ENCODE measurements at places on chromosomes 16 and 17. TPM values are rescaled to one million over a fixed set of nuclear protein-coding genes. Genes with fewer than 3 reads are reported as not detected.

The SOST gene
- not detected for total RNA-seq

The KIF2B gene
- total RNA-seq = not detected

The CDH5 gene
- total RNA-seq = 79.3 TPM

GRCh38 chr17:17696085-17696484, 14.8 kb downstream of the RAI1 start:
- H3K27ac ChIP-seq = peak overlapping the region; percentile 95
- no peak overlapping the region for H3K4me3 ChIP-seq
- no peak for DNase-seq
- no peaks in the 10 kb centered on the region for H3K4me1 ChIP-seq
- H3K36me3 ChIP-seq = no peaks in the 10 kb centered on the region
- no peaks in the 10 kb centered on the region for H3K27me3 ChIP-seq

GRCh38 chr16:56311208-56312027, 113.9 kb downstream of the AMFR start:
- H3K36me3 ChIP-seq = no peaks in the 10 kb centered on the region
- no peaks in the 10 kb centered on the region for H3K27me3 ChIP-seq
- no peak overlapping the region for H3K4me3 ChIP-seq
- DNase-seq = no peak
- no peak overlapping the region for H3K27ac ChIP-seq

DNA sequence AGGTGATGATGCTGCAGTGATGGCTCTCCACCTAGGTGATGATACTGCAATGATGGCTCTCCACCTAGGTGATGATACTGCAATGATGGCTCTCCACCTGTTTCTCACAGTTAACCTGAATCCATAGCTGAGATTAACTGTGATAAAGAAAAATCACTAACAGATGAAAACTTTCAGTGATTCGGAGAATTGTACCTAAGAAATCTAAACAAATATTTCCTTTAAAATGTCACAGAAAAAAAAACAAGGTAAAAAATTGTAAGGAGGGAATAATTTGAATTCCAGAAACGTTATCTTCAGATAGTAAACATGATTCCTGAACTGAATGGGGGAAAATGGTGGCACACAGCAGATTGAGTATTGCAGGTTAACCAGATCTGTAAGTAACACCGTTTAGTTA, 113.4 kb downstream of the MAP2K4 start:
- no peak for DNase-seq
- H3K4me3 ChIP-seq = no peak overlapping the region
- no peak overlapping the region for H3K27ac ChIP-seq
- H3K36me3 ChIP-seq = no peaks in the 10 kb centered on the region
- no peaks in the 10 kb centered on the region for H3K27me3 ChIP-seq

DNA sequence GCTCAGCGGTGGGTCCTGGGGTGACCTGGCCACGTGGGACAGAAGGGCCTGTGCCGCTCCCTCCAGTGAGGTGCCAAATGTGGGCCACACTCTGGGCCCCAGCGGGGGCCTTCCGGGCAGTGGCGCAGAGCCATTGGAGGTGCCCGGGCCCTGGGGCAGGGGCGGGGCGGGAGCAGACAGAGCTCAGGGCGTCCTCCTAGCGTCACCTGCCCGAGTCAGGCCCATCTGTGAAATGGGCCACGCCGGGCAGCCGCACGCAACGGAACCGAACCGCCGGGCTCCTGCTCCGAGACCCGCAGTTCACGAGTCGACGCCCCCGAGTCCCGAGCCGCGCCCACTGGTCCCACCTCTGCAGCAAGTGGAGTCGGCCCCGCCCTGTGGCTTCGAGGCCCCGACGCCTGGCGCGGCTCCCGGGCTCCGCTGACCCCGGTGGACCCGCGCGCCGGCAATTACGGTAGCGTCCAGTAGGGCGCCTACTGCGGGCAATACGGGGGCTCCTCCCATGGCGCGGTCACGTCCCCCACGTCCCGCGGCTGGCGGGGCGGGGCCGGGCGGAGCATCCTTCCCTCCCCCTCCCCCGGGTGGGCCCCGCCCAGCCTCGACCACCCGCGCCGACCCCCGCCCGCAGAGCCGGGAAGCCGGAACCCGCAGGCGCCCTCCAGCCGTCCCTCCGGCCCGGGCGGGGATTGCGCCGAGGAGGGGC, 1.9 kb downstream of the SLC16A3 start:
- peak; percentile 71 for DNase-seq
- peak overlapping the region; percentile 72 for H3K4me3 ChIP-seq
- peaks cover 14% of the 10 kb centered on the region for H3K27me3 ChIP-seq
- H3K27ac ChIP-seq = peak overlapping the region; percentile 87
- H3K36me3 ChIP-seq = no peaks in the 10 kb centered on the region

DNA sequence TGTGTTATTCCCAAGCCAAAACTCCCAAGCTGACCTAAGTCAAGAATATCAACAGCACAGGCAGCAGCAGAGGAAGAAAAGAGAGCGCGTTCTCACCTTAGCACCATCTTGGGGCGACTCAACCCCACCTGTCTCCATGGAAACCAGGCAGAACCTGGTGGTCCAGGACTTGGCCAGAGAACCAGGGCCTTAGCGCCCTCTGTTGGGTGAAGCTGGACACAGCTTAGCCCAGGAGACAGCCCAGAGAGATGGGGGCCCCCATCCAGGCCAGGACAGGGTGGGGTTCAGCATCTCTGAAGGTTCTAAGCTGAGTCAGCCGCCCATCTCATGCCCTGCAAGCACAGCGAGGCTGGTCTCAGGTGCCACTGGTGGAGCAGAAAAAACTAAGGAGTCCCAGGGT, 60.1 kb upstream of the TMEM132E start:
- no peak for DNase-seq
- H3K4me3 ChIP-seq = no peak overlapping the region
- H3K4me1 ChIP-seq = no peaks in the 10 kb centered on the region
- no peak overlapping the region for H3K27ac ChIP-seq
- peaks cover 10% of the 10 kb centered on the region for H3K27me3 ChIP-seq

- no peak for DNase-seq
- H3K36me3 ChIP-seq = no peaks in the 10 kb centered on the region
- no peak overlapping the region for H3K4me3 ChIP-seq
- H3K27ac ChIP-seq = no peak overlapping the region
- H3K27me3 ChIP-seq = no peaks in the 10 kb centered on the region
These were observed 104.4 kb upstream of the CLEC3A start for GRCh38 chr16:77917971-77918370.

DNA sequence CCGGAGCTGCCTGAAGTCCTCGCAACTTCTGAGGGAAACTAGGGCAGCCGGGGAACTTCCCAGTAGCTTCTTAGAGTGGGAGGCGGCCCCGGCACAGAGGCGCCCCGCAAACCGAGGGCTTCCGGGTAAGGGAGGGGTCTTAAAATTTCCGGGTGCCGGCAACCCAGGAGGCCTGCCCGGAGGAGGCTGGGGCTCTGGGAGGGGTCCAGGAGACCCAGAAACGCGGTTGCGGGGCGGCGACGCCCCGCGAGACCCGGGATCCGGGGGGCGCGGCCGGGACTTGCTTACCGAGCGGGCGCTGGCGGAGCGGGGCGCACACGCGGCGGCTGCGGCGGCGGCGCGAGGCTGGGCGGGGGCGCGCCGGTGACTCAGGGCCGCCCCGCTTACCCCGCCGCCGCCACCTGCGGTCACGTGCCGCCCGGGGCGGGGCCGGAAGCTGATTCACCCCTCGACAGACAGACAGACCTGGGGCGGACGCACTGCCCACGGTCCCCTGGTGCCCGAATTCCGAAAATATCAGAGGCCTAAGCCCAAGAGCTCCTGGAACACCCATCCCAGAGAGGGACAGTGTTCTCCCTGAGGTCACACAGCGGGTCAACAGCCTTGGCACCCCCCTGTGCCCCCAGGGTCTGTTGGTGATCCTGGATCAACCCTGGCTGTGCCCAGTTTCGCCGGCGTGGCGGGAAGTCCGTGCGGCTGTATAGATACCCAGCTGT, at the start of gene FAM83G:
Gene FAM83G, minus strand, starts transcription at position 344 of the 716 bp plus-strand sequence. CDS start 723 bp downstream, outside the sequence.
- H3K27ac ChIP-seq = no peak within 1 kb of the TSS
- no peaks in the 10 kb centered on the region for H3K27me3 ChIP-seq
- H3K36me3 ChIP-seq = no peaks in the 10 kb centered on the region
- peak; percentile 46 for DNase-seq

- H3K27me3 ChIP-seq = no peaks in the 10 kb centered on the region
- no peaks in the 10 kb centered on the region for H3K4me1 ChIP-seq
- H3K27ac ChIP-seq = no peak overlapping the region
- DNase-seq = no peak
- no peaks in the 10 kb centered on the region for H3K36me3 ChIP-seq
- no peak overlapping the region for H3K4me3 ChIP-seq
These were observed 56.3 kb upstream of the DHX40 start for GRCh38 chr17:59508999-59509625.

GRCh38 chr17:27296428-27296979, 2.6 kb downstream of the WSB1 start:
- peaks cover 62% of the 10 kb centered on the region for H3K4me1 ChIP-seq
- no peak for DNase-seq
- no peaks in the 10 kb centered on the region for H3K27me3 ChIP-seq
- H3K27ac ChIP-seq = peak overlapping the region; percentile 100
- no peaks in the 10 kb centered on the region for H3K36me3 ChIP-seq

DNA sequence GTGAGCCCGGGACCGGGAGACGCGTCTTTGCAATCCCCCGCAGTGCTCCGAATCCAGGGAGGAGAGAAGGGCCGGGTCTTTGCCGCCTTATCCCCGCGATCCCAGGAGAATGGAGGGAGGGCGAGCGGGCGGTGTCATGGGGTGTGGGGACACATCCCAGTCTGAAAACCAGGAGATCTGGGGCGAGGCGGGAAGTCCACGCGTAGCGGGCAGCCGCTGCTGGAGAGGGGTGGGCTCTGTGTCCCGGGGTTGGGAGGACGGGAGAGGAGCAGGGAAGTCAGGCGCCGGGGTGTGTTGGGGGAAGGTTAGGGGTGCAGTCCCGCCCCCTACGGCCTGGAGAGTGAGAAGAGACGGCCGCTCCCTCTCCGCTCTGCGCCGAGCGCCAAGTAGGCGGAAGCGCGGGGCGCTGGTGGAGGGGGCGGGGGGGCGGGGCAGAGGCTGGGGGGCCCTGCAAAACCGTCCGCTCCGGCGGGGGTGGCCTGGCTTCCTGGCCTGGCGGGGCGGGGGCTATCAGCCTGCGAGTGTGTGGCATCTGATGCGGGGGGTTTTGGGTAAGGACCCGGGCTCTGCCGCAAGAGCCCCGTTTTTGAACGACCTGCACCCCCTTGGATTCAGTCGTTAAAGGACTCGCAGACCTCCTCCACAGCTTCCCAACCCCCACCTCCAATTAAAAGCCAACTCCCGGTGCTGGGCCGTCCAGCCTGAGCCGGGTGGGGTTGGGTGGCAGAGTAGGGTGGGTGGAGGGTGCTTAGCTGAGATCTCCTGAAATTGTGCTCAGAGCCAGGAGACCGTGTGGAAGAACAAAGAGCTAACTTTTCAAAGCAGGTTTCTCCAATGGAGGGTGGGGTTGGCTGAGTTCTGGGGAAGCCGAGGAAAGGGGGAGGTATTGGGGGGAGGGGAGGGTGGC, 654 bp downstream of the LASP1 start:
- H3K27ac ChIP-seq = peak overlapping the region; percentile 90
- peaks cover 62% of the 10 kb centered on the region for H3K4me1 ChIP-seq
- DNase-seq = peak; percentile 75
- H3K36me3 ChIP-seq = no peaks in the 10 kb centered on the region
- peak overlapping the region; percentile 68 for H3K4me3 ChIP-seq

DNA sequence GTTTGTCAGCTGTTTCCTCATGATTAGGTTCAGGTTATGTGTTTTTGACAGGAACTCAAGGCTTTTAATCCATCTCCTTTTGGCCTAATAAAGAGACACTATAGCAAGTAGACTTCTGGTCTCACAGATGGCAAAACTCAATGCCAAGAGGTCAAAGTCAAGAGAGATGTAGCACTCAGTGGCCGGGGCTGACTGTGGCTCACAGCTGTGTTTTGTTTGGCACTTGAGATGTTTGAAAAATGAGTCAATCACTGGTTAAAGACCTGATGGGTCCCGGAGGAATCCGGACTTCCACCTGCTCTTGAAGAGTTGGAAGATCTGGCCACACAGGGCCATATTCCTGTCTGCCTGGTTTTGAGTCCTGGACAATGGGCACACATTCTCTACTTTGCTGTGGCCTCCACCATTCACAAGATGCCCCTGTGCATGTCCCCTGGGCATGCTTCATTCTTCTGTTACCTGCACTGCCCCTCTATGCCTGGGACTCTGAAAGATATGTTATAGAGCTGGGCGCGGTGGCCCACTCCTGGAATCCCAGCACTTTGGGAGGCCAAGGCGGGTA, 210.3 kb downstream of the SNX29 start:
- H3K27ac ChIP-seq = no peak overlapping the region
- H3K4me3 ChIP-seq = no peak overlapping the region
- H3K27me3 ChIP-seq = no peaks in the 10 kb centered on the region
- H3K4me1 ChIP-seq = no peaks in the 10 kb centered on the region
- no peak for DNase-seq

DNA sequence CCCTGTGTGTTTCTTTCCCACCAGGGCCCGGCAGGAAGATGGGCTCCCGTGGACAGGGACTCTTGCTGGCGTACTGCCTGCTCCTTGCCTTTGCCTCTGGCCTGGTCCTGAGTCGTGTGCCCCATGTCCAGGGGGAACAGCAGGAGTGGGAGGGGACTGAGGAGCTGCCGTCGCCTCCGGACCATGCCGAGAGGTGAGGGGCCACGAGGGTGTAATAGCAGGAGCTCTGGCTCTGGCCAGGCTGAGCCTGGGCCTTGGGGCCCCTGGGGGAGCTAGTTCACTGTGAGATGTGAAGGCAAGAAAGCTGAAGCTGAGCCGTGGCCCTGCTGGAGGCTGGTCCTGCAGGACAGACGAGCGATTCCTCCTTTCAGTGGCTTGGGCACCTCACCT, 20.0 kb downstream of the C1QTNF1 start:
- no peaks in the 10 kb centered on the region for H3K27me3 ChIP-seq
- H3K4me1 ChIP-seq = no peaks in the 10 kb centered on the region
- no peaks in the 10 kb centered on the region for H3K36me3 ChIP-seq
- DNase-seq = no peak

DNA sequence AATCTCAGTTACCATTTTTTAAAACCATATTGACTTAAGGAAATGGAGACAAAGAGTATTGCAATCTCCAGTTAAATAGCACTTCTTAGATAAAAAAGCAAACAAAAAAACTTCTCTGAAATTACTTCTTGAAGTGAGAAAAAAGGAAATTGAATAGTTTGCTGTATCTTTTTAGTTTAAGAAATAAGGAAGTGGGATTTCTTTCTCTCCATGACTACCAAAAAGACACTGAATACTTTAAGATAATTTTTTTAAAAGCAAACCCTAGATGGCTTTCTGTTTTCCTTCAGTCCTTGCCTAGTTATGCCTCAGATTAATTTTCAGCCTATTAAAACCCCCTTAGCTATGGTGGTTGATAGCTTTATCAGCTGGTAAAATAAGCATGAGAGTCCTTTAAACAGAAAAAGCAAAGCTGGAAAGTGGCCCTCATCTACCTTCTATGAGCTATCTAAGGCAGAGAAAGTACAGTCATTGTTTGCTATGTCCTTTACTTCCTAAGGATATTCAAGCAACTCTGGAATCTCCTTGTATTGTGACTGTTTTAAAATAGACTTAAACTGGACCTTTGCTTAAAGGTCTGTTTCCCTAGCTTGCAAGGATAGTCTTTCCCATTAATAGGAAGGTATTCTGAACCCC, 28.6 kb downstream of the TPPP3 start:
- no peak overlapping the region for H3K4me3 ChIP-seq
- H3K36me3 ChIP-seq = no peaks in the 10 kb centered on the region
- no peak overlapping the region for H3K27ac ChIP-seq
- no peak for DNase-seq

GRCh38 chr17:69448431-69449102, 34.1 kb downstream of the MAP2K6 start:
- no peak overlapping the region for H3K4me3 ChIP-seq
- H3K4me1 ChIP-seq = peaks cover 20% of the 10 kb centered on the region
- H3K27ac ChIP-seq = peak overlapping the region; percentile 38
- no peak for DNase-seq
- no peaks in the 10 kb centered on the region for H3K27me3 ChIP-seq

- no peaks in the 10 kb centered on the region for H3K27me3 ChIP-seq
- peaks cover 32% of the 10 kb centered on the region for H3K36me3 ChIP-seq
- DNase-seq = peak; percentile 28
- peaks cover 54% of the 10 kb centered on the region for H3K4me1 ChIP-seq
These were observed 5.1 kb downstream of the ERBB2 start for GRCh38 chr17:39704821-39705551.
